Non-pigmented ciliary epithelial cell (primary cell): ENCODE measurements at places on chromosomes 3 and 15.

DNA sequence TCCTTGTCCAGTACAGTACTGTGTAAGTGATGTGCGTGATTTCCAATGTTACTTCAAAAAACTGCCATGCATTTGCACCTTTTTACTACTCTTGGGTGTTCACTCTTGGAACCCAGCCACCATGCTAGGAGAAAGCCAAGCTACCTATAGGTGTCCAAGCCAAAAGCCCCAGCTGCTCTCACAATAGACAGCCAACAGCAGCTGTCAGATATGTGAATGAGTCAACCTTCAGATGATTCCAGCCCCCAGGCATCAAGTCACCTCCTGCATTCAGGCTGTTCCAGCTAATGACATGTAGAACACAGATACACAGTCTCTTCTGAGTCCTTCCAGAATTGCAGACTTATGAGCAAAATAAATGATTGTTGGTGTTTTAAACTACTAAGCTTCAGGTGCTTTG is 417.7 kb upstream of the TGFBR2 start:
- no peak for DNase-seq

DNA sequence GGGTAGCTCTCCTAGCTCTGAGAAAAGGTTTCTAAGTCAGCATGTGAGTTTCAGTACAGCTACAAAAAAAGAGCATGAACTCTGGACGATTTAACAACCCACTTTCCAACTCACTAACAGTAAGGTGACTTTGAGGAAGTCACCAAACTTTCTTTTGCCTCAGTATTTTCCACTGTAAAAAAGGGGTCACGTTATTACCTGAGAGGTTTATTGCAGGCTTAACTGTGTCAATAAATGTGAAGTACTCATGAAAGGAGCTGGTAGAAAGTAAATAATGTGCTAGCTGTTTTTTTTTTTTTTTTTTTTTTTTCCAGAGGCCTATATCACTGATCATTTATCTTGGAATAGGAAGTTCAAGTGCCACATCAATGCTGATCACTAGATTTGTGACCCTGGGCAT is 89.3 kb downstream of the PLSCR2 start:
- no peak for DNase-seq

DNA sequence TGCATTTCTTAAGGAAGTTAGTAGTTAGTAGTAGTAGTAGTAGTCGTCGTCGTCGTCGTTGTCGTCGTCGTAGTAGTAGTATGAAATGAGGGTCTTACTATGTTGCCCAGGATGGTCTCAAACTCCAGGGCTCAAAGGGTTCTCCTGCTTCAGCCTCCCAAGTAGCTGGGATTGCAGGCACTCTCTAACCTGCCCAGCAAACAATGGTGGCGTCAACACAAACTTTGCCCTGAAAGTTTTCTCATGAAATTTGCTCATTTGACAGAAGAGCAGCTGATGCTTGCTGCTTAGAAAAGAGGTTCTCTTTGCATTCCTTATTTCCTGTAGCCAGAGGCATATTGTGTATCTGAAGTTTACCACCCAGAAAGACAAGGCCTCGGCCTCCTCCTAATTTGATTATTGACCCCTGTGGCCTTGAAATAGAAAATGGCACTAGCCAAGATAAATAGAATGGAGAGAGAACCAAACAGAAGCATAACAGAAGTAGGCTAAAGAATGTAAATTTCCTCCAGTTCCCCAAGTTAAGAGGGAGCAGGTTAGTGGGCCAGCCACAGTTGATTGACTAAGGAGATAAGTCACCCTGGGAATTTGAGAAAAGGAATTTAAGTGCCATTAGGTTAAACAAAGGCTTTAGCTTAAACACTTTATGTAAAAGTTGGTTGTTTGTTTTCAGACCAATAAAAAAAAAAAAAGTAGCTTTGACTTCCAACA is 166.2 kb upstream of the ROBO2 start:
- DNase-seq: no peak

DNA sequence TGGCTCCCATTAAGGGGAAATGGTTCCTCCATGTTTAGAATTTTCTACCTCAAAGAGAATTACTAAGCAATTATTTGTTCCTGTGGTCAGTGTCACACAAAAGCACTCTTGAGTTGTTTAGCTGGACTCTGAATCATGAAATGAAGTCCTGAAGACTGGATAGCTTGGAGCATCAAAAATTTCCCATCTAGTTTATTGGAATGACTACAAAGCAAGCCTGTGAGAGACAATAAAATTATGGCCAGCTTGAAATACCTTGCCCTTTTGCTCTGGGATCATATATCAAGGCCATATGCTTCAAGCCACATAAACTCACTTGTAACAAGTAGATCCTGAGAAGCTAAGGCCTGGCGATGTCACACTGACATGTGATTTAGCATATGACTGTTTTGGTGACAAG is 292.3 kb downstream of the TIGIT start:
- no peak for DNase-seq

- DNase-seq: no peak
These were observed 32.4 kb upstream of the SLC6A6 start for GRCh38 chr3:14369675-14370669.

DNA sequence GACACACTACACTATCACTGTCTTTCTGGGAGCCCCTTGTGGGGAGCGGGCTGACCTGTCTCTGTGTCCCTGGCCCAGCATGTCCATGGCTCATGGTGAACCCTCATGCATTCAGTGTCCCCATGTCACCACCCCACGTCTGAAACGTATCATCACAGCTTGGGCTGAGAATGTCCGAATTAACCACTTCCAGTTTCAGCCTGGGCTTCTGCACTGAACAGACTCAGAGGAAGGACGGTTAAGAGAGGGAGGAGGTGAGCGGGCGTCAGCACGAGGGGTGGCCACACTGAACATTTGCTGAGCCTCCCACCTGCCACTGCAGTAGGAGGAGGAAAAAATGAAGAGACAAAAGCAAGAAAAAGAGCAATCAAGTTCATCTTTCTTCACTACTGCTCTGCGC is 30.5 kb downstream of the ATP2B2 start:
- DNase-seq: no peak
